Stimulated activated CD8-positive, alpha-beta memory T cell treated with anti-CD3 and anti-CD28 coated beads, Interleukin-15, amount 100 ng/mL, for 24 hours (primary cell): ENCODE measurements at places on chromosomes 2 and 18.

- no peak for DNase-seq
These were observed 386.2 kb upstream of the TNP1 start for GRCh38 chr2:217246108-217246507.

- no peak for DNase-seq
These were observed 46.7 kb upstream of the LRRTM1 start for GRCh38 chr2:80351231-80351630.

GRCh38 chr2:83725735-83726134, 733.3 kb downstream of the SUCLG1 start:
- DNase-seq, result no peak

DNA sequence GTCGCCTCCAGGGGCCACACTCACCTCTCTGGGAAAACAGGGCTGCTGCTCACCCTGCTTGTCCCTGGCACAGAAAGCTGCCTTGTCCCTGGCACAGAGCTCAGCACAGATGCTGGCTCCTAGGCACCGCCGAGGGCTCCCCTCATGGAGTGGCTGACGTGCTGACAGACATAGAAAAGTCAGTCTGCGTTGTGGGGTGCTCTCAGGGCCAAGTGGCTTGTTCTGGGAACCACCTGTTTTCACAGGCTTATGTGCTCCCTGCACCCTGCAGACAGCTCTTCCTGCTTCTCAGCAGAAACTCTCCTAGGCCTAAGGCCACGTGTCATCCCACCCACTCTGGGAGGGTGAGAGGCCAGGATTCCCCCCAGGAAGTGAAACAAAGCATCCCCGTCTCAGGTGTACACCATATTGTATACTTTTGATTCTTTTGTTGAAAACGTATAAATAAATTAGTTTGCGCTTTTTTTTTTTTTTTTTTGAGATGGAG, 84.7 kb upstream of the TMEM200C start:
- DNase-seq, result no peak

DNA sequence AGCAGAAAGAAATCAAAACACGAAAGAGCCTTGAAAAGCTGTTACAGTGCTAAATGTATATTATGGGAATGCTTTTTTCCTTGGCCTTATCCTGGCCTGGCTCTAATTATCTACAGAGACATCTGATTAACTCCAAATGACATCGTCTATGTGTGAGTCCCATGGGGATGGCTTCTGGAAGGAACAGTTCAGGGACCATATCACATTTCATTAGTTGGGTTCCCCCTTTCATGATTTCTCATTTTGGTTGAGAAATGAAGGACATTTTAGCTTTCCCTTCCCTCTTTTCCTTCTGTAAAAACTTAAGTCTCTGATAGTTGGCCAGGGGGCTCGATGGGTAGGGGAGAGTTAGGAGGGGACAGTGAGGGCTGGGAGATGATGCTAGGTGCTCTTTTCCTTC, 116.7 kb downstream of the PRKCE start:
- no peak for DNase-seq

DNA sequence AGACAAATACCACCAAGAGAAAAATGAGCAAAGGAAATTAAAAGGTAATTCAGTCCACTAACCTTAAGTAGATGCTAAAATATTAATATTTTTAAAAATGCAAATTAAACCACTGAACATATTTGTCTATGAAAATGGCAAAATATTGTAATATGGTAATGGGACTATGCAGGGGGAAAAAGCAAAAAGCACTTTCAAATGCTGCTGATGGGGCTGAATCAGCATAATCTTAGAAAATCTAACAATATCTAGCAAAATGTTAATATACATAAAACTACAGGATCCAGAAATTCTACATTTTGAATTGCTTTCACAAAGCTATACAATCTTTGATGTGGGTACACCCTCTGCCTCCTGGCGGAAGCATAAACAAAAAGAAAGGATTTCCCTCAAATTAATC, 86.9 kb upstream of the DTNB start:
- no peak for DNase-seq

- no peak for DNase-seq
These were observed 111.3 kb upstream of the TTC27 start for GRCh38 chr2:32516567-32516966.

GRCh38 chr2:207514451-207514850, 15.3 kb upstream of the CREB1 start:
- DNase-seq, result no peak

DNA sequence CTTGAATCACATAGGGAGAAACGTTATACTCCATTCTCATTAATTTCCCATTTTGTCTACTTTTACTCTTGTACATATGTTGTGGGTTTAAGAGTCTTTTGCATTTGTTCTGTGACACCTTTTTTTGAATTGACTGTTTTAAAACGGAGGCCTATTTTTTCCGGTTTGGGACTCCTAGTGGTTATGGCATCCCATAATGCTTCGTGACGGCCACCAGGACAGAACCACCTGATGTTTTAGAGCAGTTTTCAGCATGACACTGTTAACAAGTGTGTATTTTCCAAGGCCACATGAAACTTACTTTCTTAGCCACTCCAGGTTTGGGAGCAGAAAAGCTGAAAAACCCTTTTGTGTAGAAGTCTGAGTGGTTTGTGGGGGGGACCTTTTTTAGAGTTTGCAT, 8.4 kb downstream of the SOX11 start:
- no peak for DNase-seq

DNA sequence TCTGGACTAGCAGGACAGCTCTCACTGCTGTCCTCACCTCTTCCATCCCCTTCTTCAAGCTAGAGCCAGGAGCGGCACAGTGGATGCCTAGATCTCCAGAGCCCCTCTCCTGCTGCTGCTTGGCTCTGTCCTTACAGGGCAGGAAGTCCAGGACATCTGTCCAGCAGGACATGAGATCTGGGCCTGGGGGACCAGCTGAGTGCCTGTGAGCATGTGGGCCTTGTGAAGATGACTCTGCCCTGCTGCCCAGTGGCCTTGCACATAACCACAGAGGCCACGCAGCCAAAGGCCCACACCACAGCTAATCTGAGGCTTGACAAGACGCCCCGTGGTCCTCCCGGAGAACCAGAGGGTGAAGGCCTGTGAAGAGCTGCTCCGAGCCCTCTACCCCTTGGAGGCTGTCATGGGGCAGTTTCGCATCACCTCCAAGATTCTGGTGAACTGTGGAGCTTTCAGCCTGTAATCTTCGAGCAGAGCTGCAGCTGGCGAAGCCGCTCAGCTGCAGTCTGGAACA, 516.7 kb upstream of the HS6ST1 start:
- DNase-seq, result no peak

GRCh38 chr2:185895828-185896693, 157.5 kb downstream of the FSIP2 start:
- DNase-seq, result no peak

DNA sequence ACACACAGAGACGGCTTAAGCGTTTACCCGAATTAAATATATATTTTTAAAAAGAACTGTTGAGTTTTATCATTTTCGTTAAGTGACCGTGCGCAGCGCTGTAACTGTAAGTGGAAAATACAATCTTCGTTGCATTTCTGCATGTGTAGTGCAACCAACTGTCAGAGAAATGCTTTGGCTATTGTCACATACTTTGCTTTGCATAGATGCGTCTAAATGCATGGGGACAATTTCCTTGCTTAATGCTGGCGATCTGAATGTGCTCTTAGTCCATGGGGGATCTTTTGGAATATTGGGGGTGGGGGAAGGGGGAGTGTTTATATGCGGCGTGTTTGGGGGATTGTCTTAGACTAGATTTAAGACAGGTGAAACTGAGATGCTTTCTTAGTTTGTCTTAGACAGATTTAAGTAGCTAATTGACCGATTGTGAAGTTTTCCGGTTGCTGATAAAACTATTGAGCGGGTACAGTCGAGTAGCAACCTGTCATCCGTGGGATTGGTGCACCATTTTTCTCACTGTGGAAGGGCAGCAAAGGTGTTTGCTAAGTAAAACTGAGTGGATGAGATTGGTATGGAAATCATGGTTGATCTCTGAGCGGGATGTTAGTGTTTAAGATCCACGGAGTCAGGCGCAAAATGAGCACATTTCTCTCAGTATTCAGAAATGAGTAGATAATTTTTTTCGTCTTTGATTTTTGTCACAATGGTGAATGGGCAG, 476 bp downstream of the VSNL1 start:
- no peak for DNase-seq

- DNase-seq, result no peak
These were observed 27.5 kb upstream of the FAM237A start for GRCh38 chr2:206614811-206615210.

GRCh38 chr2:26561918-26562810, 79.0 kb downstream of the CIB4 start:
- DNase-seq, result peak; percentile 6

DNA sequence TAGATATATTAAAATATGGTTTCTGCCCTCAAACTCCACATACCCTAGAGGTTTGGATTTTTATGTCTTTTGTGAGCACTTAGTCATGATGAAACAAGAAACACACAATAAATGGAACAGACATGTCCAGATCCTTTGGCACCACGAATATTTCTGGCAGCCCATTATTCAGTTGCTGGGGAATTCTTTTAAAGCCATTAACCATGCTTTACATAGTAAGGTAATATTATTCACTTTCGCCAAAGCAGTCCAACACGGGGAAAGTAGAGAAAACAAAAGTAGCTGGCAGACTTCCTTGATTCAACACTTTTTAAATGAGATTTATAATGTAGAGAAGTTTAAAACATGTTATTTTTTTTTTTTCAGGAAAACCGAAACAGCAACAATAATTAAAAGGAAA, 235.4 kb downstream of the PIEZO2 start:
- DNase-seq, result no peak

- no peak for DNase-seq
These were observed 429.1 kb downstream of the CBLN2 start for GRCh38 chr18:72114801-72115594.

DNA sequence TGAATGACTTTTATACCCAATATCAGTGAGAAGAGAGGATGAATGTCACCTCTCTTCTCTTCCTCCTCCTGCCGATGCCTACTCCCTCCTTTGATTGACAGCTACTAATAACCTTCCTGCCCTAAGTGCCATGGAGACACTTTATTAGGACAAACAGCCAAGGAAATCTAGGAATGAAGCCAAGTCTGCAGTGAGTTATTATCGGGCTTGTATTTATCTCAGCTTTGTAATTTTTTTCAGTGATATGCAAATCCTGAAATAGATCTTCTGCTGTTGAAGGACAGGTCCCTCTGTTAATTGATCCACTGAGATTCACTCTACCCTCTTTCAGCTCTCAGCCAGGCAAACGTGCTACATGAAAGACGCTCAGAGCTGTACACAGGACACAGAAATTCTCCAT, 686.7 kb downstream of the TMEM182 start:
- DNase-seq, result no peak

DNA sequence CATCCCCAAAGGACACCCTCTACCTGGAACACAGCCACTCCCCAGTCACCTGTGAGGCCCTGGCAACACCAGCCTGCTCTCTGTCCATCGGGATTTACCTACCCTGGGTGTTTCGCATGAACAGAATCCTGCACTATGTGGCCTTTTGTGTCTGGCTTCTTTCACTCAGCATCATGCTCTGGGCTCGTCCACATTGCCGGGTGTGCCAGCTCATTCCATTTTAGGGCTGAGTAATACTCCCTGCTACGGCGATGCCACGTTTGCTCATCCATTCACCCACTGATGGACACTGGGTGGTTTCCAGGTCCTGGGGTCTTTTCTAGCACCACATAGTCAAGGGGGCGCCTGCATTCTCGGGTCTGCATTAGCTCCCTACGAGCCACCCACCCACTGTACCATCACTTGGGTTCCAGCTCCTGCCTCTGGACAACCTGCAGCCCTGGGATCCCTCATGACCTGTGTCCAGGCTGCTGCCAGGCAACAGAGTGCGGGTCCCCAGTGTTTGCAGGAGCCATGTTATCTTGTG, 22.0 kb downstream of the KCNF1 start:
- no peak for DNase-seq

GRCh38 chr2:117723888-117724434, 90.5 kb upstream of the DDX18 start:
- DNase-seq, result no peak

DNA sequence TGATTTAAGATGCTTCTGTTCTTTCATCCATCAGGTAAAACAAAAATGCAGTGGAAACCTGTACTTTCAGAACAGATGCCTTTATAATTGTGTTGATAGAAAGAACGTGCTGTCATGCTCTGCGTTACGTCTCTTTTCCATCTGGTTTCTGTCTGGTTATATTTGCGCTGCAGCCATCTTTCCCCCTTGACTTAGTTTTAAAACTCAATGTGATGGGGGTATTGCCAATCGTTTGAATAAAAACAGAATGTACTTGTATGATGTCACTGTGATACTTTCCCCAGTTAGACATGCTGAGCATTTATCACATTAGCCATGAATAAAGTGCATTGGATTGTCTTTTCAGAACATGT, 508.6 kb downstream of the ADCYAP1 start:
- no peak for DNase-seq

DNA sequence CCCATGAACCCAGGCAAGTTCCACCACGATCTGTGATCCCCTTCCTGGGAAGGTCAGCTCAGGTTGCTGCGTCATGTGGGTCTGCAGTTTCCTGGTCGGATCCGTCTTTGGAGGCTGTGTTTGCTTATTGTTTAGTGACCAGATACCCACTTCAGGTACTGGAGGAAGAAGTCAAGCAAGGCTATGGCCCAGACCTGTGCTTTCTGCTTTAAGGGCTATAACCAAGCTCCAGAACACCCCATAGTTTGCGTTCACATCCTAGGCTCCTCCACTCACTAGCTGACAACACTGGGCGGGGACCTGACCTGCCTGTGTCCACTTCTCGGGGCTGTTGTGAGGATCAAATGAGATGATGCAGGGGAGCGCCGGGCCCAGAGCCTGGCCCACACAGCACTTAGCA, 44.0 kb downstream of the MAL start:
- no peak for DNase-seq

- DNase-seq, result no peak
These were observed 93.7 kb upstream of the EHBP1 start for GRCh38 chr2:62611854-62612253.

- no peak for DNase-seq
These were observed 20.0 kb upstream of the LANCL1 start for GRCh38 chr2:210496512-210496911.

- DNase-seq, result no peak
These were observed 39.6 kb downstream of the METTL4 start for GRCh38 chr18:2531751-2532150.

DNA sequence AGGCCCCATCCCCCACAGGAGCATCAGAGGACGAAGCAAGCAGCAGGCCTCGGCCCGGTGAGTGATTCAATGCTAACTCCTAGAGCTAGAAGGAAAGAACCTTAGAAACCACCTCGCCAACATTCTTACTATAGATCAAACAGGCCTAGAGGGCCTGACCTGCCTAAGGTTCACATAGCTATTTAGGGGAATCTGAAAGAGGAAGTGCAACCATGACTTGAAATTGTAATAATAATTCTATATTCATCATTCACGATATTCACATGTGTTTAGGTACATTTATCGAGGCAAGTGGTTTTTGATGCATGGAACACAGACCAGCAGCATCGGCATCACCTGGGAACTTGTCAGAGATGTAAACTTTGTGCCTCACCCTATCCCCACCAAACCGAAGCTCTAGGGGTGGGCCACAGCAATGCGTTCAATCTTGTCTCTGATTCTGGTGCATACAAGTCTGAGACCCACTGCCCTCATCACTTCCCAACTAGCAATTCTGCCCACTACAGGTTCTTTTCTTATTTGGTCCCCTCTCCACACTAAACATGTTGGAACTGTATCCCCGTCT, 78.0 kb upstream of the DNMT3A start:
- DNase-seq, result no peak
